CD14-positive monocyte (primary cell): ENCODE measurements at places on chromosomes 11 and 22. TPM values are rescaled to one million over a fixed set of nuclear protein-coding genes. Genes with fewer than 3 reads are reported as not detected.
A peak's percentile ranks its signal among the peaks of the same experiment; 100 is the strongest.

GRCh38 chr22:49040111-49040510 lies 787.6 kb downstream of the BRD1 start:
- no peak overlapping the region for H3K27ac ChIP-seq
- H3K27me3 ChIP-seq, result no peaks in the 10 kb centered on the region
- H3K4me3 ChIP-seq, result no peak overlapping the region
- no peak for DNase-seq
- H3K36me3 ChIP-seq, result no peaks in the 10 kb centered on the region

GRCh38 chr11:121437686-121438078 lies 14.4 kb upstream of the SORL1 start:
- H3K27ac ChIP-seq, result peak overlapping the region; percentile 85
- DNase-seq, result no peak
- H3K36me3 ChIP-seq, result no peaks in the 10 kb centered on the region
- H3K27me3 ChIP-seq, result no peaks in the 10 kb centered on the region

DNA sequence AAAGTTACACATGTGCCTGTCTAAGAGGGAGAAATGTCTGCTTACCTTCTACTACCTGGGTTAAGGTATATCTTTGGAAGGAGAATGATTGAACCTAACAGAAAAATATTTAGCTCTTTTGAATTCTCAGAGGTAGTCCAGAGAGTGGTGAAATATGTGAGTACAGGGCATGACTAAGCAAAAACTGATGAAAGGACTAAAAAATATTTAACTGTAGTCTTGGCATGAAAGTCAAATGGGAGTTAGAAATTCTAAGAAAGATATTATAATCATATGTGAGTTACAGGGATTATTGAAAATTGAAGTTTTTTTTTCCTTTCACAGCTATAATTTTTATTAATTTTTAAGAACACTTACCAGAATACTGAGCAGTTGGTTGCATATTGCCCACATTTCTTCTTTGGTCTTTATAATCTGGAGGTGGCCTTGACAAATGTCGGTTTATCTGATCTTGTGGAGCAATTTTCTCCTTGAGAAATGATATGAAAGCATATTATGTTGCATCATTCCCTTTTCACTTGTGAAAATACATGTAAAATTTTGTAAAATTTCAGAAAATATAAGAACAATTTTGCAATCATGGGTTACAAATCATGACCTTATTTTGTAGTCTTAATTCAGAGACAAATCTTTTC lies 61.4 kb upstream of the MTMR2 start:
- H3K4me3 ChIP-seq, result no peak overlapping the region
- H3K27ac ChIP-seq, result no peak overlapping the region
- H3K36me3 ChIP-seq, result no peaks in the 10 kb centered on the region
- no peaks in the 10 kb centered on the region for H3K4me1 ChIP-seq
- H3K27me3 ChIP-seq, result no peaks in the 10 kb centered on the region

- peak overlapping the region; percentile 16 for H3K27ac ChIP-seq
- peaks cover 19% of the 10 kb centered on the region for H3K4me1 ChIP-seq
- no peak overlapping the region for H3K4me3 ChIP-seq
- peak; percentile 39 for DNase-seq
- no peaks in the 10 kb centered on the region for H3K27me3 ChIP-seq
Measured at GRCh38 chr22:36936362-36937116, 23.1 kb downstream of the CSF2RB start.

GRCh38 chr11:102279641-102280170 lies 37.6 kb upstream of the BIRC3 start:
- DNase-seq, result no peak
- H3K4me3 ChIP-seq, result no peak overlapping the region
- no peak overlapping the region for H3K27ac ChIP-seq
- H3K27me3 ChIP-seq, result peaks cover 9% of the 10 kb centered on the region

DNA sequence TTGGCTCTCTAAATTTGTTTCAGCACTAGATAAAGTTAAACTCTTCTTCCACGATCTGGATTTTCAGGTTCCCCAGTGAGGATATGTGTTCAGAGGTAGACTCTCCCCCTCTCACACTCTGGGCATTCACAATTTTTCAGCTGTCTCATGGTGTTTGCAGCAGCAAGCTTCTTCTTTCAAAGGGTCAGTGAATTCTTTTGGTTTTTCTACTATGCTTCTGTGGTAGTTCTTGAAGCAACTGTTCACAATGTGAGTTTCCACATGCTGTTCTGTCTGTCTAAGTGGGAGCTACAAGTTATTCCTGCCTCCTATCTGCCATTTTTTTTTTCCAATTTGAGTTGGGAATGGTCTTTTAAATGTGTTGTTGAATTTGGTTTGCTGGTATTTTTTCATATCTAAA lies 25.4 kb downstream of the CNTF start:
- no peaks in the 10 kb centered on the region for H3K27me3 ChIP-seq
- H3K4me1 ChIP-seq, result no peaks in the 10 kb centered on the region
- H3K36me3 ChIP-seq, result no peaks in the 10 kb centered on the region
- H3K4me3 ChIP-seq, result no peak overlapping the region
- no peak for DNase-seq

DNA sequence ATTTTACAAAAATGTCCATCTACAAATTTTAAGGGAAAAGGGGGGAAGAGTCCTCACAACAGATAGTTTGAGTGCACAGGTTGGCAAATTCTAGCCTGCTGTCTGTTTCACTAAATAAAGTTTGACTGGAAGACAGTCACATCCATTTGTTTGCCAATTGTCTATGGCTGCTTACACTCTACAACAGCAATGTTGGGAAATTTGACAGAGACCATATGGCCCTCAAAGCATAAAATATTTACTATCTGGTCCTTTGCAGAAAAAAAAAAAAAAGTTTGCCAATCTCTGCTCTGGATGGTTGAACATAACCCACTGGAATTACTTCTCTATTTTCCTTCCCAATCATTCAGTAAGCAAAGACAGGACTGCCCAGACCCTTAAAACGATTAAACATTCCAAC lies 88.2 kb downstream of the FCHSD2 start:
- peaks cover 15% of the 10 kb centered on the region for H3K4me1 ChIP-seq
- no peak for DNase-seq
- no peak overlapping the region for H3K4me3 ChIP-seq
- H3K27ac ChIP-seq, result no peak overlapping the region

DNA sequence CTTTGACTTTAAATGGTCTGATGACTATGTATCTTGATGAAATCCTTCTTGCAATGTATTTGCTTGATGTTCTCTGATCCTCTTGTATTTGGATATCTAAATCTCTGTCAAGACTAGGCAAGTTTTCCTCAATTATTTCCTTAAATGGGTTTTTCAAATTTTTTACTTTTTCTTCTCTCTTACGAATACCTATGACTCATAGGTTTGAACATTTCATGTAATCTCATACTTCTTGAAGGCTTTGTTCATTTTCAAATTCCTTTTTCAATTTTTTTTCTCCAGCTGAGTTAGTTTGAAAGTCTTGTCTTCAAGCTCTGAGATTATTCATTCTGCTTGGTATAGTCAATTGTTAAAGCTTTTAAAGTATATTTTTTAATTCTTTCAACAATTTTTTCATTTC lies 13.1 kb downstream of the OR10W1 start:
- H3K36me3 ChIP-seq, result no peaks in the 10 kb centered on the region
- no peak overlapping the region for H3K27ac ChIP-seq
- no peaks in the 10 kb centered on the region for H3K27me3 ChIP-seq
- no peaks in the 10 kb centered on the region for H3K4me1 ChIP-seq
- DNase-seq, result no peak

DNA sequence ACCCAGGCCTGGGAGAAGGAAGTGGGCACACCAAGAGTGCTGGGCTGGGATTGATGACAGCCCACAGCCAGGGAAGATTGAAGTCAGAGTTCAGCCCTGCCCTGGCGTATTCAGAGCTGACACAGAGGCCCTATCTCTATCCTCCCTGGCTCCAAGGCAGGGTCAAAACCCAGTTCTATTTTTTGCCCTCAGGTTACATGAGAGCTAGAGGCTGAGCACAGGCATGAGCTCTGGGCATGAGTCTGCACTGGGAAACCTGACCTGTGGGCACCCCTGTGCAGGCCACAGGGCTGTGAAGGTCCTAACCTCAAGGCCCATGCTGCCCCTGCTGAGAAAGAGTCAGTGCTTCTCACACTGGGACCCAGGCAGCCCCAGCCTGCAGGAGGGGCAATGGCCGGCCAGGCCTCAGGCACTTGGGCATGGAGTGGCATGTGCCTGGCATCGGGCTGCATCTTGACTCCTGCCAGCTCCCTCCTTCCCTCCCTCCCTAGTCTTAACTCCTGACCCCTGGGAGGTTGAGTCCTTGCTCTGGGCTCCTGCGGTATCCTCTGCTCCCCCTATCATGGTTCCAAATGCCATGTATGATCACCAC lies 5.4 kb downstream of the SLC35E4 start:
- H3K27me3 ChIP-seq, result peaks cover 6% of the 10 kb centered on the region
- no peaks in the 10 kb centered on the region for H3K36me3 ChIP-seq
- DNase-seq, result no peak
- H3K4me3 ChIP-seq, result no peak overlapping the region
- H3K27ac ChIP-seq, result no peak overlapping the region

DNA sequence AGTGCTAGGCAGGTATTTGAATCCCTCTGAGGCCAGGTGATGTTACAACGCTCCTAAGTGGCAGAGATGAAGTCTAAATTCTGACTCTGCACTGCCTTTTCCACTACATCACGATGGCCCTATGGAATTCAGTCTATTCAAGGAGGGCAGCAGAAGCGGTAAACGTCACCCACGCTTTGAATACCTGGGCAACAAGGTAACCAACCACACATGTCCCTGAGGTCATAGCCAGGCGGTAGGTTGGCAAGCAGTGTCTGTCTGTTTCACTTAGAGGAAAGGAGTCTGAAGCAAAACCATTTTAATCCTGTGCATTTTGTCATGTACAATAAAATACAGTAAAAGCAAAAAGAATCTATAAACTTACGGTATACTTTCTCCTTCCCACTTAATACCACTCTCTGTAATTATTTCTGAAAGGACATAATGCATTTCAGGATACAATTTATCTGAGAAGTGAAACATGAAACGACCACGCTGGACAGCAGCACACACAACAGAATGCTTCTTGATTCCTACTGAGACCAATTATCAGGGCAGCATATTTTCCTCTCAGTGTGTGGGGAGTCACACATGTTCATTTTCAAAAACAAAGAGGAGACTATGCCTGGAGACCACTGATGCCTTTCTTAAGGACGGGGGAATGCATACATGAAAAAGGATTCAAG lies 51.3 kb downstream of the PRDM10 start:
- peak overlapping the region; percentile 84 for H3K27ac ChIP-seq
- H3K36me3 ChIP-seq, result peaks cover 2% of the 10 kb centered on the region
- no peak overlapping the region for H3K4me3 ChIP-seq
- H3K4me1 ChIP-seq, result peaks cover 41% of the 10 kb centered on the region
- DNase-seq, result no peak

DNA sequence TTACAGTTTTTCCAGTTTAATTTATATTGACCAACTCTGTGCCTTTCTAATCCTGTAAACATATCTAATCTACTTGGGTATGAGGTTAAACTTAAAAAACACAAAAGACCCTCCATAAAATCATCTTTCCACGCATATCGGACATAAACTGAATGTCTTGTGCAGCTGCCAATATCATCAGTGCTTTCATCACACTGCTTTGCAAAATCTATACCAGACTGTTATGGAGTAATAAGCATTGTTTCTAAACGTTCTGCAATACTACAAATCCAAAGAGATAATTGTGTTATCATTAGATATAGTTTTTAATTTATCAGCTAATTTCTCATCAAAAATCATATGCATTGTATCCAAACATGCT lies 36.1 kb upstream of the AMPD3 start:
- H3K27ac ChIP-seq, result no peak overlapping the region
- H3K27me3 ChIP-seq, result no peaks in the 10 kb centered on the region
- peaks cover 21% of the 10 kb centered on the region for H3K4me1 ChIP-seq
- H3K4me3 ChIP-seq, result no peak overlapping the region

DNA sequence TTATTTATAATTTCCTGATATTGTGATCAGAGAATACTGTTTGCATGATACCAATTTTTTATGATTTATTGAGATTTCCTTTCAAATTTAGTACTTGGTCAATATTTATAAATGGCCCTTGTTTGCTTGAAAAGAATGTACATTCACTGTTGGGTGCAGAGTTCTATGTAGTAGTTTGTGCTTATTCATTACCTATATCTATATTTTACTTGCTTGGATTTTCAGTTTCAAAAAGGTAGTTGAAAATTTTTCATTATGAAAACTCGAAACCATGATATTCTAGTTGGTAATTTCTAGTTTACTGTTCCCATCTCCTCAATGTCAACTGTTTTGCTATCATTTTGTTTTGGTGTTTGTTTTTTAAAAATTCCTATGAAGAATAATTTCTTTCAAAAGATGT lies 155.7 kb downstream of the AASDHPPT start:
- no peak for DNase-seq
- H3K4me1 ChIP-seq, result no peaks in the 10 kb centered on the region
- no peaks in the 10 kb centered on the region for H3K27me3 ChIP-seq
- no peak overlapping the region for H3K27ac ChIP-seq
- H3K4me3 ChIP-seq, result no peak overlapping the region

DNA sequence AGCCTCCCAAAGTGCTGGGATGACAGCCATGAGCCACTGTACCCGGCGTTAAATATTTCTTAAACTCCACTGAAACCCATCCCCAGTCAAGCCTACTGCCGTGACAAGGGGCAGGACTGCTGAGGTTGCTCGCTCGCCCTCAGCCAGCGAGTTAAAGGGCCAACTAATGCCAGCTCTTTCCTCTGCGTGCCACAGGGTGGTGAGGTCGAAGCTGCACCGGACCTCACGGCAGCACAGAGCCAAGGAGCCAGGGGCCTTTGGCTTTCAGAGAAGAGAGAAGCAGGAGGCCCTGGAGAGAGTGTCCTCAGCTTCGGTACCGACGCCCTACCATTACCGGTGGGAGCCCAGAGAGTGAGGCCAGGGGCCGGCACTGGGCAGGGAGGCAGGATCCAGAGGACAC lies 12.8 kb downstream of the ARFGAP2 start:
- H3K27ac ChIP-seq, result no peak overlapping the region
- H3K4me3 ChIP-seq, result no peak overlapping the region
- no peak for DNase-seq

GRCh38 chr22:30129636-30130035 lies 49.4 kb downstream of the HORMAD2 start:
- DNase-seq, result no peak
- H3K36me3 ChIP-seq, result no peaks in the 10 kb centered on the region
- H3K4me3 ChIP-seq, result no peak overlapping the region
- H3K27ac ChIP-seq, result no peak overlapping the region

DNA sequence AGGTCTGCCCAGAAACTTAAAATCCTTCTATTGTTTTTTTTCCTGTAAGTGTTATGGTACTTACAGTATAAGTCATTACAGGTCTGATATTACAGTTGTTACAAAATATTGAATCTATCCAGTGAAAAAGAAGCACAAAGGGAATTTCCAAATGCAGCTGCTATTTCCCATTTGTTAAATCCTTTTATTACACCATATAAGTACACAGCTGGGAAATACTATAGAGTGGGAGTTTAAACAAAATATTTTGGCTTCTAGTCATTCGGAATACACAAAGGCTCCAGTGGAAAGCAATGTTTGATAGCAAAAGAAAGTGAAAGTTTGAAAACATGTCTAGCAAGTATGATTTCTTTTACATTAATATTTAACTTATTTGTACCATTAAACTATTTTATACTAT lies 18.0 kb downstream of the SOX6 start:
- no peak overlapping the region for H3K27ac ChIP-seq
- no peak for DNase-seq
- H3K4me1 ChIP-seq, result no peaks in the 10 kb centered on the region
- H3K27me3 ChIP-seq, result no peaks in the 10 kb centered on the region
- no peaks in the 10 kb centered on the region for H3K36me3 ChIP-seq

UFD1 gene
- polyA plus RNA-seq, result 57.0 and 58.8 TPM in 2 replicates

GLYATL1 gene
- not detected for polyA plus RNA-seq

RAB38 gene
- 0.25 TPM for polyA plus RNA-seq

ART1 gene
- not detected for polyA plus RNA-seq

OR52E5 gene
- polyA plus RNA-seq, result not detected

GVQW3 gene
- polyA plus RNA-seq, result not detected

CENPM gene
- polyA plus RNA-seq, result not detected

XBP1 gene
- polyA plus RNA-seq, result 201 TPM

PTGDR2 gene
- 0.32 and 0.60 TPM in 2 replicates for polyA plus RNA-seq

RASGRP2 gene
- 67.6 TPM for polyA plus RNA-seq
